ENCODE measurements at places on chromosomes 3 and 15.

DNA sequence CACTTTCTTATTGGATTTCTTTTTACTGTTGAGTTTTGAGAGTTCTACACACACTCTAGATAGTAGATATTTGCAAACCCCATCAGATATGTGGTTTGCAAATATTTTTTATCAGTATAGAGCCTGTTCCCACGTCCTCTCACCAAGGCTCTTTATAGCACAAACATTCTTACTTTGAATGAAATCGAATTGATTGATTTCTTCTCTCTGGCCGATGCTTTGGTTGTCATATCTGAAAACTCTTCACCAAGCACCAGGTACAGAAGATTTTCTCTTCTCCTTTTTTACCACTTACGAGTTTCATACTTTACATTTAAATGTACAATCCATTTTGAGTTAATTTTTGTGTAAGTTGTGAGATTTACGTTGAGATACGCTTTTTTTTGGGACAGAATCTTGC lies 163.4 kb downstream of the PTPRG start:
- no peak for DNase-seq

DNA sequence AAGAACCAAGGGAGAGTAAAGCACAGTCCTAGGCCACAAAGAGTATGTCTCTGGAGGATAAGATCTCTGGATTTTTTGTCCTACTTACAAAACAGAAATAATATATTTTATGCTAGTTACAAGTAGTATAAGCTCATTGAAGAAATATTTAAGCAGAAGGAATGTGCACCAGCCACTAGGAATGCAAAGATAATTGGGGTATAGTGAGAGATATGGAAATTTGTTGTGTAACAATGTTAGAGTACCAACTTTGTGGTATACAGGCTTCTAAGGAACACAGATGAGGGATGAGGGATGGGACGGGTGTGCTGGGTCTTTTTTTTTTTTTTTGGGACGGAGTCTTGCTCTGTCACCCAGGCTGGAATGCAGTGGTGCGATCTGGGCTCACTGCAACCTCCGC lies 26.5 kb downstream of the AKAP13 start:
- no peak for DNase-seq

DNA sequence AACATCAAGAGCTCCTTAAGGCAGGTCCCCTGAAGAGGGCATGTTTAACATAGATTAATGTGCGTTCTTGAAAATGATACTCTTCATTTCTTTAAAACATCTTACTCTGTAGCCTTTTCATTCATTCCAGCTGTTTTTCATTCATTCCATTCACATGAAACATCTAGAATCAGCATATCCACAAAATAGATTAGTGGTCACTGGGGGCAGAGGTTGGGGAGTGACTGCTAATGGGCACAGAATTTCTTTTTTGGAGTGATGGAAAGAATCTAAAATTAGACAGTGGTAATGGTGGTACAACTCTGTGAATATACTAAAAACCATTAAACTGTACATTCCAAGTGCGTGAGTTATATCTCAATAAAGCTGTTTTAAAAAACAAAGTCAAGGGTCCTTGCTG lies 15.4 kb upstream of the CXCR6 start:
- DNase-seq: no peak

GRCh38 chr3:148680289-148680688 lies 17.4 kb upstream of the AGTR1 start:
- no peak for DNase-seq

DNA sequence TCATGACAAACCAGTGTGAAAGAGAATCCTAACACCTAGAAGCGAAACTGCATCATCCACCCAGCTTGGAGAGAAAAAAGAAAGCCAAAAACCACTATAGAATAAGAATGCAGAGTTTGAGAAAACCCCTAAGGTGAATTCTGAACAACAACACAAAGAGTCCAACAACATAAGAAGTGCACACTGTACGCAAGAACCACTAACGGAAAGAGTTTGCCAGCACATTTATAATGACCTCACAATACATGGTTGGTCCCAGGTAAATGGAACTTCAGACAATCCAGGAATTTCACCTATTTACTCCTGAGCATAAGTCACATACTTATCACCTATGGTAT lies 128.3 kb upstream of the BHLHE40 start:
- DNase-seq: no peak

Data from NCI-H1092 (cell line).